Frontal cortex (tissue), 4 donors: ENCODE measurements at places on chromosomes 2 and 18. TPM values are rescaled to one million over a fixed set of nuclear protein-coding genes. Genes with fewer than 3 reads are reported as not detected.

TUBA3E gene
- total RNA-seq = not detected

- DNase-seq = no peak
These were observed 57.3 kb downstream of the CCDC195 start for GRCh38 chr2:224658780-224659405.

- no peak for DNase-seq
These were observed 144.9 kb downstream of the TXNL1 start for GRCh38 chr18:56493531-56493930.

DNA sequence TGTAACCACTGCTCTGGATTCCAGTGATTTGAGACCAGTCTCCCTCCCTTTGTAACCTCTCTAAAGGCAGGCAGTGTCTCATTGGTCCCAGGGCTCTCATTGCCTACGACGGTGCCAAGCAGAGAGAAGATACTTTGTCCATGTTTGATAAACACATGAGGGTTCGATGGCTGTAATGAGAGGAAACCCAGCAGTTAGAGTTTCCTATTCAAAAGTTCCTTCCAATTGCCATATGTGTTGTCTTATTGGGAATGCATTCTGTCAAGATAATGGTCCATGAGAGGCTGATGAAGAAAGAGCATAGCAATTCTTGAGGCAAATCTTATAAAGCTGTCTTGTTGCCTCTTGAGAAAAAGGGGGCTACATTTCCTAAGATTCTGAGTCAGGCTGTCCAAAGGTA is 292.5 kb downstream of the LRRTM1 start:
- DNase-seq = no peak

DNA sequence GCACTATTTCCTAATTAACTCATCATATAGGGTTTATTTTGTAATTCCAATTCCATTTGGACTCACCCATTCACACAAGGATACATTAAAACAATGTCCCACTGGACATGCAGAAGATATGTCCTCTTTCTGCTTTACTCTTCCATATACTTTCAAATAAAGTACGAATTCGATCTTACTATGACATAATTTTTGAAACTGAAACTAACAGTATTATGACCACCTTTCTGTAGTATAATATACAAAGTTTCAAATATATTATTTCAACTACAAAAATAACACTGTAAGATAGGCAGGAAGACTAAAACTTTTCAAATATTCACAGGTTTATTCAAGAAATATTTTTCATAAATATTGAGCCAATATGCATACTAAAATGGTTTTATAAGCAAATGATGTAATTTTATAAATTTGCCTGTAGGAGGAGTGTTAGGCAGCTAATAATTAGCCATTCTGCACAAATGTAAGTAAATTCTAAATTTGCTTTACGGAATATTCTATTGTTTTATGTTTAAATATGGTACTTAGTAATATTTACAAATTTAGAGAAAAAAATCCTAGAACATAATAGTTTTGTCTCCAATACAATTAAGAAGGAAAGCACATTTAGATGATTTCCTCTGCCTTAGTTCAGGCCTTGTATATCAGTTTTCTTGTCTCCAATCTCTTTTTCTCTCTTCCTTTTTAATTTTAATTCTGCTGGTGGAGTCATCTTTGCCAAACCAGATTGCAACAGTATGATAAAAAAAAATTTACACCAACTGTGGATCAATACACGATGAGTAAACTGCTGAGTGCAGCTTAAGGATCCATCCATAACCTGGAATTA is 85.9 kb downstream of the CERKL start:
- DNase-seq = no peak

DNA sequence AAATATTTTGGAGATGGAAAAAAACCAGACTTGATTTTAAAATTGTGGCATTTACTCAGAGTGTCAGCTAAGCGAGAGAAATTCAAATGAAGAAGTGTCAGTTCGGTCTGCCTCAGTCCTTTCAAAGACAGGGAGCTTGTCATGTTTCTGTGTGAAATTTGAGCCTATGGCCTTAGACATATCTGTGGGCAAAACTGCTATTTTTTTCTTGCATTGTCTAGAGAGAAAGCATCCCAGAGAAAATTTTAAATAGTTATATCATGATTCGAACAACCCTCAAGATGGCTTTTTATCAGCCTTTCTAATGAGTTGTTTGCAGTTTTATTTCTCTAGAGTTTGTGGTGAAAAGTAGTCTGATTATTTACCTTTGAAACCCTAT is 50.2 kb upstream of the KCNE4 start:
- no peak for DNase-seq
